ENCODE measurements at places on chromosomes 3 and 15. TPM values are rescaled to one million over a fixed set of nuclear protein-coding genes. Genes with fewer than 3 reads are reported as not detected.
A peak's percentile ranks its signal among the peaks of the same experiment; 100 is the strongest.

PIGZ gene
- total RNA-seq: 1.8 TPM

ACKR2 gene
- total RNA-seq: 1.6 TPM

ZNF660 gene
- total RNA-seq: 4.1 TPM

TCF12 gene
- total RNA-seq: 184 TPM

EPHB3 gene
- total RNA-seq: 44.4 TPM

GRCh38 chr3:168161696-168162095 is 66.0 kb upstream of the GOLIM4 start:
- no peak for DNase-seq

- no peak for DNase-seq
Observed at GRCh38 chr3:134337071-134337482, 37.2 kb downstream of the AMOTL2 start.

DNA sequence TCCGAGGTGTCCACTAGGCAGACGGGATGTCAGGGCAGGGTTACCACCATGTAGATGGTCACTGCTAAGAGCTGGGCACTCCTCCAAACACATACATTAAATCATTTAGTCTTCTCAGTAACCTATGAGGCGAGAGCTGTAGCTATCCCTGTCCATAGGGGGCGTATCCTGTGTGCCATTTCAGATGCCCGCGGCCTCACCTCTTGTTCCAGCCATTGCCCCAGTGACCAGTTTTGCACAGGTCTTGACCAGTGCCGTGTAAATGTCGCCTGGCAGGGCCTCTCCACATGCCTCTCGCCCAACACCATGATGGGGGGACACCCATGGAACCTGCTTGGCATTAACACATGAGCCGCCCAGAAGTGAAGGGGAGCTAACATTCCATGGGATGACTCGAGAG is 20.8 kb upstream of the SRP14 start:
- no peak for DNase-seq

DNA sequence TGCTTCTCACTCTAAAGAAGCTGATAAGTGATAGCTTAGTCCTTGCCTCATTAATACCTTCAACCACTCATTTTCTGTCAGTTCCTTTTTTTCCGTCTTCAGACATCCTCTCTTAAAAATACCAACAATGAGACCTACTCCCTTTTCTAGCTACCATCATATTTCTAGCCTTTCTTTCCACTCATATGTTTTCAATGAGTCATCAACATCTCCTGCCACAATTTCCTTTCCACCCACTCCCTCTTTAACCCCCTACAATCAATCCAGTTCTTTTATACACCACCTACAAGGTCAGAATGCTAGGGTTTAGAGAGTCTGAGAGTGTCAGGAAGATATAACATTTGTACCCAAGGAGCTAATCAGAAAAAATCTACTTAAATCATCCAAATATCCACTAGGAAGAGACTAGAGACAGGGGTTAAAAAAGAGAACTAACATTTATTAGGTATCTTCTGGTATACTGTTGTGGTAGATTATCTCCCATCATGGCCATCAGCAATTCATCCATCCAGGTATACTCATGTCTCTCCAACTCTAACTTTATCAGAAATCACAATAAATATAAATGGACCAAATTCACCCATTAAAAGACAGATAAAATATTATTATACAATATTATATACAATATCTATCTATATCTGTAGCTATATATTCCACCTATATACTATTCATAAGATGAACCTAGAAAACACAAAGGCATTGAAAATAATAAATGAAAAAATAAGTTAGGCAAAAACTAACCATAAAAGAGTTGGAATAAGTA is 42.5 kb downstream of the MYLK start:
- no peak for DNase-seq

- DNase-seq: no peak
Observed at GRCh38 chr3:12961697-12962036, 111.6 kb downstream of the IQSEC1 start.

DNA sequence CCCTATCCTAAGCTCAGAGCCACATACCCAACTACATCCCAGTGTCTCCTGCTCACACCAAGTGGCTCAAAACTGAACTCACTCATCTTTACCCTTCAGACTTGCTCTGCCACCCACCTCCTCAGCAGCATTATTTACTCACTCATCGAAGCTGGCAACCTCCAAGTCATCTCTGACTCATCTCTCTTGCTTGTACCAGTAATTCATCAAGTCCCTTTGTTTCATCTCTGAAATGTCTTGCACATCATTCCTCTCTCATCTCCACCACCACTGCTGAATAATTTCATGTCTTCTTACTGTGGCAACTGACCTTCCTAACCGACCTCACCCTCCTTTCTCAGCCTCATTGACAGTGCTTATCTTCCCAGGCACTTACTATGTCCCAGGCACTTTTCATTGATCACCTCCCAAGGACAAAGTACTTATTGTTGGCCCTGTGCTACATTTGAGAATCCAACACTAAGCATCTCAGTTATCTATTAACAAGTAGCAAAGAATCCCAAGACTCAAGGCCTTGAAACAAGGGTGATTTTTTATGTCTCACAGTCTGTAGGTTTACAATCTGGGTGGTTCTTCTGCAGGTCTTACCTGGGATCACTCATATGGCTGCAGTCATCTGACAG is 82.0 kb downstream of the MRPL46 start:
- no peak for DNase-seq

- DNase-seq: no peak
Observed at GRCh38 chr15:81548365-81549130, 174.5 kb upstream of the TMC3 start.

- peak; percentile 22 for DNase-seq
Observed at GRCh38 chr3:190444576-190445145, 5.0 kb downstream of the TMEM207 start.

- no peak for DNase-seq
Observed at GRCh38 chr15:82830427-82831173, 21.2 kb downstream of the WHAMM start.
